ENCODE measurements at places on chromosomes 12 and 14. TPM values are rescaled to one million over a fixed set of nuclear protein-coding genes. Genes with fewer than 3 reads are reported as not detected.

The CLEC4C gene
- total RNA-seq: 0.50 TPM

The RIPK3 gene
- 0.37 TPM for total RNA-seq

The CLEC4A gene
- not detected for total RNA-seq

The TSHR gene
- total RNA-seq: not detected

The PAH gene
- 9.8 TPM for total RNA-seq

The SMCO2 gene
- 0.32 TPM for total RNA-seq

The ARMH4 gene
- 12.1 TPM for total RNA-seq

The GOLT1B gene
- 37.1 TPM for total RNA-seq

The ITPR2 gene
- 34.2 TPM for total RNA-seq
